ENCODE measurements at places on chromosomes 4 and X. TPM values are rescaled to one million over a fixed set of nuclear protein-coding genes. Genes with fewer than 3 reads are reported as not detected.

The AVPR2 gene
- not detected for total RNA-seq

The CC2D2A gene
- 8.6 TPM for total RNA-seq

DNA sequence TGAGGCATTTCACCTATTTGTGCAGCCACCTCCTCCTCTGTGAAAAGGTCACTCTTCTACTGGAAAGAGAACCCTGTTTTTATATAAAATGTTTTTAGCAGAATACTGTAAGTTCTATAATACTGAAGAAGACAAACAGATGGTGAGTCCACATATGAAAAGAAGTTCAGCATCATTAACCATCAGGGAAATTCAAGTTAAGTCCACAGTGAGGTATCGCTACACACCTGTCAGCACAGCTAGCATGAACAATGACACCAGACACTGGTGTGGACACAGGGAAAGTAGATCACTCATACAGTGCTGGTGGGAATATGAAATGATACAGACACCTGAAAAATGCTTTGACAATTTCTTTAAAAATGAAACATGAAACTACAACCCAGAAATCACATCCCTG, 133.0 kb downstream of the MAD2L1 start:
- no peak for DNase-seq

The DDX53 gene
- total RNA-seq: not detected

- DNase-seq: no peak
Observed at GRCh38 chr4:185587427-185588161, 52.3 kb upstream of the PDLIM3 start.

GRCh38 chrX:130915302-130915701, 12.3 kb upstream of the ENOX2 start:
- DNase-seq: no peak

- DNase-seq: no peak
Observed at GRCh38 chr4:3522651-3523050, 9.6 kb downstream of the LRPAP1 start.

GRCh38 chr4:176752191-176752749, 40.5 kb downstream of the VEGFC start:
- DNase-seq: no peak

The ABRAXAS1 gene
- 7.3 TPM for total RNA-seq

GRCh38 chrX:139093201-139093600, 381.7 kb upstream of the FGF13 start:
- DNase-seq: no peak

The GRIA2 gene
- not detected for total RNA-seq

DNA sequence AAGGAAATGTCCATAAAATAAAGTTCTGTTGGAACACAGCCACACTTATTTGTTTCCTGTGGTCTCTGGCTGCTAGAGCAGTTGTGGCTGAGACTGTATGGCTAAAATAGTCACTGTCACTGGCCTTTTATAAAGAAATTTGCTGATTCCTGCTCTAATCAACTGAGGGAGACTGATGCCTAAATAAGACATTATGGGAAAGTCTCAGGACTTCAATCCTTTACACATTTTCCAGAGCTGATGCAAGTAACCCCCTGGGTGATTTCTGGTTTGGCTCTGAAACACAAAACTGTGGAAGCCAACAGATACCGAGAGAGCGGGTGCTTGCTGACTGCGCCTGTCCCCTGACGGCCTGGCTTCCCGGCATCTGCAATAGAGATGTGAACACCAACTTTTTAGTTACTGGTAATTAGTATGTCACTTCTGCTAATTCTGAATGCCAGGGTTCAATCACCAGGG, 64.0 kb downstream of the POLR2B start:
- DNase-seq: no peak

- DNase-seq: no peak
Observed at GRCh38 chrX:108285356-108285755, 152.9 kb downstream of the COL4A6 start.

GRCh38 chr4:138859254-138859653, 156.3 kb upstream of the NOCT start:
- DNase-seq: peak; percentile 16

- DNase-seq: no peak
Observed at GRCh38 chr4:6180841-6181631, 19.3 kb downstream of the JAKMIP1 start.

The SATL1 gene
- total RNA-seq: not detected

GRCh38 chrX:131821945-131822622, 201.0 kb upstream of the STK26 start:
- DNase-seq: peak; percentile 82

GRCh38 chrX:35868501-35868900, 51.0 kb upstream of the CFAP47 start:
- DNase-seq: no peak

DNA sequence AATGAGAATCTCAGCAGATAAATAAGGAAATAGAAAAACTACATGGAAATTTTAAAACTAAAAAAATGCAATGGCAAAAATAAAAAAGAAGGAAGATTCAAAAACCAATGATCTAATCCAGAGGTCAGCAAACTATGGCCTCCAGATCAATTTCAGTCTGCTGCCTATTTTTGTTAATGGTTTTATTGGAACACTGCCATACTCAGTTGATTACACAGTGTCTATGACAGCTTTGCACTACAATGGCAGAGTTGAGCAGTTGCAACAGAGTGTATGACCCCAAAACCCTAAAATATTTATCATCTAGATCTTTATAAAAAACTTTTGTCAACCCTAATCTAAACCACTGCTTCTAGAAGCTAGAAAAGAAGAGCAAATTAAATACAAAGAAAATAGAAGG, 170.3 kb downstream of the RAB28 start:
- DNase-seq: no peak

DNA sequence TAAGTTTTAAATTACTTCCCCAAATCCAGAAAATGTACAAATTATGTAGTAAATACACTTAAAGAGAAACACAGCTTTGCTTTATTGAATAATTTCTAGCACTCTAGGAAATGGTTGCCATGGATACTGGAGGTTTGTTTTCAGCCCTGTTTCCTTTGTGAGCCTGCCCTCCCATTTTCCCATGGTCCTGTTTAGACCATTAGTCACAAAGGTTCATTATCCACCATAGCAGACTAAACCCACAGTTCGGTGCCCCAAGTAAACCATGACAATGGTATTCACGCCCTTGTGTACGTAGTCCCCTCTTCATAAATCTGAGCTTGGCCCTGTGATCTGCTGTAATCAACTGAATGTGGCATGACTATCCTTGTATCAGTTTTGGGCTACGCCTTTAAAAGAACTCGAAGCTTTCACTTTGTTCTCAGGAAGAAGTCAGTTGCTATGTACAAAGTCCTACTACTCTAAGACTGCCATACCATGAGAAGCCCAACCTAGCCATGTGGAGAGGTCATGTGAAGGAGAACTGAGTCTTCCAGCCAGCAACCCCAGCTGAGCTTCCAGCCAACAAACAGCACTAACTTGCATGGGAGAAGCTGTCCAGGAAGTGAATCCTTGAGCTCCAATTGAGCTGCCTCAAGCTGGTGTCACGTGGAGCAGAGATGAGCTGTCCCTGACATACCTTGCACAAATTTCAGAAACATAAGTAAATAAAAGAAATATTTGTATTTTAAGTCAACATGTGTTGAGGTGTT, 300.4 kb downstream of the LDB2 start:
- DNase-seq: peak; percentile 19

DNA sequence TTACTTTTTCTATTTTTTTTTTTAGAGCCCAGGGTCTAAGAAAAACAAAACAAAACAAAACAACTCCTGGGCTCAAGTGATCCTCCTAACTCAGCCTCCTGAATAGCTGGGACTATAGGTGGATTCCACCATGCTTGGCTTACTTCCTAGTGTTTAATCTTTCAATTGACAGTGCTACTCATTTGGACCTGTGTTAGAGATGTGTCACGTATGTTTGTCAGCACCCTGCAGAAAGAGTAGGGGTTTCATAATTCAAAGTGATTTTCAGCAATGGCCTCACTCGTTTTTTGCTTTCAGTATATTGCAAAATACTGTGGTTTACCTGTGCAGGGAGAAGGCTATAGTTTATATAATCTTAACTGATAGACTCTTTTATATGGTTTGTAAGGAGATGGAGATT, 71.6 kb upstream of the TEX13D start:
- DNase-seq: no peak

The TRIM60 gene
- not detected for total RNA-seq

DNA sequence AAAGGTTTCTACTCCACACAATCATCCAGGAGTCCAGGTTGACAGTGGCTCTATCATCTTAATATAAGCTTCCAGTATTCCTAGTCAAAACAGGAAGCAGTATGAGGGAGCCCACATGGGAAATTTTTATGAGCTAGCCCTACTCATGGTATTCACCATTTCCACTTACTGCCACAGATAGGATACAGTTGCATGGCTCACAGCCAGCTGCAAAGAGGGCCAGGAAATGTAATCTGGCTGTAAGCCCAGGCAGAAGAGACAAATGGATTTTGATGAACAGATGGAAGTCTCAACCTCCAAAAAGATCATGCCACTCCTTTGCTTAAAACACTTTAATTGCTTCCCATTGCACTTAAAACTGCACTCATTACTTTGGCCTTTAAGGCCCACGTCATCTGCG, 150.6 kb downstream of the ADAMTS3 start:
- DNase-seq: peak; percentile 78

DNA sequence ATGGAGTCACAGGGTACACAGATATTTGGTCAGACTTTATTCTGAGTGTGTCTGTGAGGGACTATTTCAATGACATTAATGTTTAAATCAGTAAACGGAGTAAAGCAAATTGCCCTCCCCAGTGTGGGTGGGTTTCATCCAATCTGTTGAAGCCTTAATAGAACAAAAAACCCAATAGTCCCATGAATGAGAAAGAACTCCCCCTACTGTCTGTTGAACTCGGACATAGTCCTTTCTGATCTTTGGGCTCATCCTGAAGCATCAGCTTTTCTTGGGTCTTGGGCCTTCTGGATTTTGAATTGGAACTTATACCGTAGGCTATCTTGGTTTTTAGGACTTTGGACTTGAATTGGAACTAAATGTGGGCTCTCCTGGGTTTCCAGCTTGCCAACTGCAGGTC, 193.6 kb downstream of the COX7B2 start:
- no peak for DNase-seq

The ARAP2 gene
- total RNA-seq: 12.0 TPM

The PPID gene
- total RNA-seq: 36.6 TPM

The RS1 gene
- total RNA-seq: not detected

The THAP6 gene
- 27.6 TPM for total RNA-seq

GRCh38 chr4:97153042-97153441, 990.2 kb downstream of the STPG2 start:
- DNase-seq: peak; percentile 42

DNA sequence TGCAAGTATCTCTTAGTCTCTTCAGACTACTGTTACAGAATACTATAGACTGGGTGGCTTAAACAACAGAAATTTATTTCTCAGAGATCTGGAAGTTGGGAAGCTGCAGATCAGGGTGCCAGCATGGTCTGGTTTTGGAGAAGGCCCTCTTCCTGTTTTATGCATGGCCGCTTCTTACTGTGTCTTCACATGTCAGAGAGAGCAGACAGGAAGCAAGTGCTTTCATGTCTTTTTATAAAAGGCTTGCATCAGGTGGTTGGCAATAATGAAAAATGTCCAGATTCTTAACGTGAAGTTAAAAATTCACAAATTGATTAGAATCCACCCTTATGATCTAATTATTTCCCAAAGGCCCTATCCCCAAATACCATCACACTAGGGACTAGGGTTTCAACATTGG, 284.9 kb downstream of the RPA4 start:
- no peak for DNase-seq

DNA sequence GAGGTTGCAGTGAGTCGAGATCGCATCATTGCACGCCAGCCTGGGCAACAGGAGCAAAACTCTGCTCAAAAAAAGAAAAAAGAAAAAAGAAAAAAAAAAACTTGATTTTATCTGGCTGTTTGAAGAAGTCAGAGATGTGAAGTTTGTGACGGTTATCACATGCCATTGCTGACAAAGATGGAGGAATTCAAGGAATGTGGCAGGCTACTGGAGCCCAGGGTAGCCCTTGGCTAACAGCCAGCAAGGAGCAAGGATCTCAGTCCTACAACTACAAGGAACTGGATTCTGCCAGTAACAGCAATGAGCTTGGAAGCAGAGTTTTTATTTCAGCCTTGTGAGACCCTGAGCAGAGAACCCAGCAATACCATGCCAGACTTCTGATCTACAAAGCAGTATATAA, 24.3 kb upstream of the TET2 start:
- DNase-seq: peak; percentile 44

The OGT gene
- 282 TPM for total RNA-seq

The HTRA3 gene
- total RNA-seq: not detected

The GRIA3 gene
- total RNA-seq: not detected

DNA sequence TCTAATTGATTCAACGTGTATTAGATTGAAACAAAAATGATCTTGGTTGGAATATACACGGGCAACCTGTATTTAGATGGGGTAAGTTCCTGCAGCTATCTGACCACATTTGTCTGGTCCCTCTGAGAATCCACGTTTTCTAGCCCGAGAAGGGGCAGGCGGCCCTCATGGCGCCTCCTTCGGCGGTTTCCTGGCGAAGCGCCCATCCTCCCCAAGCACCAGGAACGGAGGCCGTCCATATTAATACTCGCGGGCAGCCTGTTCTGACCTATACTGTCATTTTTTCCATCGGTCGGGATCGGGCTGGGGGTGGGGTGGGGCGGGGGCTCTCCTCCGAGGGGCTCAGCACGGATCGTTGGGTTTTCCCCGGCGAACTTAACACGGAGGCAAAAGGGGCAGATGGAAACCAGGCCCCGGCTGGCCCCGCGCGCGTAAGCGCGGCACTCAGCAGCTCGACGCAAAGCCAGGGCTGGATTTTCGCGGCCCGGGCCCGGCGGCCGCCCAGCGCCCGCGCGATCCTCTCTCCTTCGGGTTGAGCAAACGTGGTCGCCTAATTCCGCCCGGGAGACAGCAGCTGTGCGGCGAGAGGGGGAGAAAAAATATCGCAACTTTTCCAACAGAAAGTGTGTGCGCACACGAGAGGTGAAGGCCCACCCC, 77.2 kb upstream of the BCOR start:
- DNase-seq: no peak

GRCh38 chr4:16783119-16783518, 115.3 kb downstream of the LDB2 start:
- DNase-seq: no peak

DNA sequence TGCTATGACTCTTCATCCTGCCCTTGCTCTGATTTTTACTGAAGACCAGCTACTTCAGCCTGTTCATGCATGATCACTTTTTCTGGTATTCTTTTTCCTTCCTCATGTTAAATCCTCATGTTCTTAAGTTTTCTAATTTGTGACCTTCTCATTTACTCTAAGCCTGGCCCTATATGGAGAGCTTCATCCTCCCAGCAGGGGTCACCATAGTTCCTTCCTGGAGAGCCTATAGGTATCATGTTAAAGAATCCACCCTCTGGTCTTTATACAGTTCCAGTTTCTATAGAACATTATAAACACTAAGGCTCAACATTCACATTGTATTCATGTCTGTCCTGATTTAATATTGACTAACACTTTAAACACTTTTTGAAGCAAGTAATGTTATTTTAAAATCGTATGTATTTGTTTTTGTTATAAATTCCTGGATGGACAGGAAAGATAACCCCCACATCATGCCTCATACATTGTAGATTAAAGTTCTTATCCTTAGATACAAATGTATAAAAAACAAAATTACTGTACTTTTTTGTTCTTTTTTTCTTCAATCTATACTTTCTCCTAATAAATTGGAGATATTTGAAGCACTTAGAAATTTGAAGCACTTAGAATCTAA, 53.8 kb upstream of the OTUD4 start:
- peak; percentile 84 for DNase-seq
